Cortex of kidney (tissue), 1 donor: ENCODE measurements at places on chromosomes 3 and 15.

DNA sequence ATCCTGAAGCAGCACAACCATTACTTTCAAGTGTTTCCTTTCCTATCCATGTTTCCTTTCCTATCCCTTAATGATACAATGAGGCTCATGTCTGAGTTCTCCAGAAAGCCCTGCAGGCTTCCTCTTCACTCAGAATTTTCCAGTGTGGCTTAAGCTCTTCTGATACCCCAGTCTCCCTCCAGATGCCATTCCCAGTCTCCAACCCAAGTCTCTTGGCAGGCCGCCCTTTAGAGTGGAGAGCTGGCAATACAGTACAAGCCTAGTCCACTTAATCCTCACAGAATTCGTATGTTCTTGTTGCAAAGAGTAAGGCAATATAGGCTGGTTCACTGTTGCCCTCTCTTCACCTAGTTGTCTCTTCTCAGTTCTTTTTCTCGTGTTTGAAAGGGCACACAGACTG is 503.9 kb upstream of the MDFIC2 start:
- DNase-seq: no peak

DNA sequence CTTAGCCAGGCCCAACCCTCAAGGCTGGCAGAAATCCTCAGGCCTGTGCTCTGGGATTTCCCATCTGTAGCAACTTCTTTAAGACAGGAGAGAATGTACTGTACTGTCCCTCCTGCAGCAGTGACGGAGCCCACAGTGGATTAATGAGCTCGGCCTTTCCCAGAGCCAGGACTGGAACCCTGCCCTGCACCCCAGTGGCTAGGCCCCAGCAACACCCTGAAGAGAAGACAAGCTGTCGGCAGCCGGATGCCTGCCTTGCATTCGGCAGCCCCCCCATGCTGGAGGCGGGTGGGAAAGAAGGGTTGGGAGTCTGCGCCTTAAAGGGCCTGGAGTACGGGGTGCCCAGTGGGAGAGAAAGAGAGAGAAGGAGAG is 32.0 kb downstream of the KLHL25 start:
- no peak for DNase-seq

DNA sequence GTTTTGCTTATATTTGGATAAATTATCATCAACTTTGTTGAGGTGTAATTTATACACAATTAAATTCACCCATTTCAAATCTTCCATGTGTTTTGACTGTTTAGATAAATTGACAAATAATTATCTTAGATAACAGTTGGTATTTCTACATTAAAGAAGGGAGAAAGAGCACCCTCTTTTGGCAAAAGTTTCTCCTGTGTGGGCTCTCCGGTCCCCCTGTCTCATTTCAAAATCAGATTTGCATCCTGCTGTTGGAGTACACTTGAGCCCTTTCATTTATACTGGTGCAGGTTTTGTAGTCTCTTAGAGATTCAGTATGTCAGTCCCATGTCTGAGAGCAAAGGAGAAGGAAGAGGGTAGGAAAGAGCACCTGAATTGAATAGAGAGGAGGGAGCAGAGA is 49.4 kb downstream of the NKIRAS1 start:
- DNase-seq: no peak

DNA sequence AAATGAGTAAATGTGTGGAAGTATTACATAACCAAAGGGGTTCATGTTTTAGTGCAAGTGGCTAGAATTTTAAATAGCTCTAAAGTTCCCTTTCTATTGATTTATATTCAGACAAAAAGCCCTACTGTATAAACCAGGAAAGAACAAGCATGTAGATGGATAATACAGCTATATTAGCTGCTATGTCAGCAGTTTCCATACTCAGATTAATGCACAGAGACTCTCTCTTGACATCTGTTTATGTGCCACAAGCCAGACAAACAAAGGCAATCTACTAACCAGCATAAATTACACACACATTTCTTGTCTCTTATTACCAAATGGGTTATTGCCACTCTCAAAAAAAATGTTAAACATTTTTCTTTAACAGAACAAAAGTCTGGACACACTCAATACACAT is 760.1 kb upstream of the NECTIN3 start:
- no peak for DNase-seq

DNA sequence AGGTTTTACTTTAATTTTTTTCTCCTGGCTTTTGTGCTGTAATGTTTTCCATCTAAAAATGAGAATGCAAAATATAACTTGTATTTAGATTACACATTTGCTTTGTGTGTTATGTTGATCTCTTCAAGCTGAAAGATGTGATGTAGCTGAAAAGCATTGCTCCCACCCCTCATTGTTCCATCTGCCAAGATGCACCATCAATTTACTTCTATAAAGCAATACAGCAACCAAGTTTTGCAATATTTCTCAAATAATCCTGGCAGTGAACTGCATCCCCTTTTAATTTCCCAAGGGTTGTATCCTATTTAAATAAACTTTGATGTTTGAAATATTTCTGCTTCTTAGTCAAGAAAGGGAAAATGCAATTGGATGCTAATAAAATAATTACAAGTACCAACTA is 52.6 kb upstream of the DUT start:
- no peak for DNase-seq

DNA sequence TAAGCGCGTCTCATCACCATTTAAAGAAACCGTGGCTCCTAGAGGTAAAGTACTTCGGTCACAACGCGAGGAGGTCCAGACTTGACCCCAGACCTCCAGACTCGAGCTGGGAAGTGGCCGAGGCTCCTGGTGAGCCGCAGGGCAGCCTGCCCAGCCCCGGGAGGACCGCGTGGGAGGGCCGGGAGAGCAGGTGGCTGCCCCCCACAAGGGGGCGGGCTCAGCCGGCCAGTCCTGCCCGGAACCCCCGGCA is at the start of gene SLC27A2:
SLC27A2 (plus strand) TSS at position 228 of the 250 bp plus-strand sequence. CDS start 232 bp downstream, outside the sequence.
- DNase-seq: peak; percentile 7

DNA sequence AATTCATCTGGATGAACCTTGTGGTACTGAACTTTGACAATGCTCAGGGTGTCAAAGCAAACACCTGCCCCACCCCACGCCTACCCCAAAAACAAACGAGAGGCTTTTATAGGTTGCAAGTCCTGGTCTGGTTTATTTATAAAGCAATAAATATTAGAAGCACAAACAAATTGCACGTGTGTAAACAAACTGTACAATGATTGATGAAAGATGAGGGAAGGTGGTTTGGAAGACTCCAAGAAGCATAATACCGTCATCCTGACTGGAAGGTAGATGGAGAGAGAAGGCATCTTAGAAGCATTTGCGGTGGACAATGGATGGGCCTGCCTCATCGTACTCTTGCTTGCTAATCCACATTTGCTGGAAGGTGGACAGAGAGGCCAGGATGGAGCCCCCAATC is 5.2 kb downstream of the ACTC1 start:
- no peak for DNase-seq

DNA sequence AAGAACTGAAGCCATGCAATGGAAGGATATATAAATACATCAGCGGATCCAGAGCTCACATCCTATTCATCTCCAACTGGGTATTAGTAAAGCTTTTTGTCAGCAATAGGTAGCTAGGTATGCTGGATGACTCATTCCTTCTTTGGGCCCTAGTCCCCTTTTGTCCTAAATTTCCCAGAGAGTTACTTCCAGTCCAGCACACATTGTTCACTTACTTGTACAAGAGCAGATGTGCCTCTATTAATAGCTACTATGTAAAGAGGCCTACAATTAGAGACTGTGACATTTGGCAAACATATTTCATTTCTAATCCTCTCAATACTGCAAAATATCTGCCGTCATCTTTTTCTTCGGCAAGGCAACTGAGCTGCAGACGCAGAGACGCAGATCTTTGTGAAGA is 1.7 kb upstream of the SLC4A7 start:
- no peak for DNase-seq

- no peak for DNase-seq
Measured at GRCh38 chr3:161372321-161373260, 1.3 kb upstream of the SPTSSB start.
